ENCODE measurements at places on chromosomes 4 and X.

GRCh38 chr4:137180349-137180748 is 351.9 kb downstream of the PCDH18 start:
- H3K4me1 ChIP-seq, result no peaks in the 10 kb centered on the region
- DNase-seq, result no peak
- H3K36me3 ChIP-seq, result no peaks in the 10 kb centered on the region
- no peak overlapping the region for H3K27ac ChIP-seq

DNA sequence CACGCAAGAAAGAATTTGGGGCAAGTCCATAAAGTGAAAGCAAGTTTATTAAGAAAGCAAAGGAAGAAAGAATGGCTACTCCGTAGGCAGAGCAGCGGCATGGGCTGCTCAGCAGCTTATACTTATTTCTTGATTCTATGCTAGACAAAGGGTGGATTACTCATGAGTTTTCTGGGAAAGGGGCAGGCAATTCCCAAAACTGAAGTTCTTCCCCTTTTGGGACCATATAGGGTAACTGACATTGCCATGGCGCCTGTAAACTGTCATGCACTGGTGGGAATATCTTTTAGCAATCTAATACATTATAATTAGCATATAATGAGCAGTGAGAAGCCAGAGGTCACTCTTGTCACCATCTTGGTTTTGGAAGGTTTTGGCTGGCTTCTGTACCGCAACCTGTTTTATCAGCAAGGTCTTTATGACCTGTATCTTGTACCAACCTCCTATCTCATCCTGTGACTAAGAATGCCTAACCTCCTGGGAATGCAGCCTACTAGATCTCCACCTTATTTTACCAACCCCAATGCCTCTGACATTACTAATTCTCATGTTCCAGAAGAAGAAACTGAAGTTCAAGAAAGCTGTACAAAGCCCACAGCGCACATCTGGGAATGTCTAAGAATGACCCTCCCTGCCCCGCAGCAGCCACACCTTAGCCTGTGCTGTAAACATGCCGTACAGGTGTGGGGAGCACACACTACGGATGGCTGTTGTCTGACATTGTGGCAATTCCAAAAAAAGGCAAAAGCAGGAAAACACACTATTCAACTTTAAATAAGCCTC is 18.6 kb downstream of the RXFP1 start:
- no peak overlapping the region for H3K4me3 ChIP-seq
- no peaks in the 10 kb centered on the region for H3K4me1 ChIP-seq
- no peak for DNase-seq

- no peak for DNase-seq
- H3K36me3 ChIP-seq, result no peaks in the 10 kb centered on the region
- H3K27ac ChIP-seq, result no peak overlapping the region
- peaks cover 71% of the 10 kb centered on the region for H3K27me3 ChIP-seq
- no peaks in the 10 kb centered on the region for H3K4me1 ChIP-seq
- no peak overlapping the region for H3K4me3 ChIP-seq
Observed at GRCh38 chr4:84494531-84494930, 4.6 kb downstream of the NKX6-1 start.

GRCh38 chr4:151094290-151094751 is 5.1 kb upstream of the RPS3A start:
- no peaks in the 10 kb centered on the region for H3K4me1 ChIP-seq
- no peak overlapping the region for H3K27ac ChIP-seq
- no peaks in the 10 kb centered on the region for H3K36me3 ChIP-seq
- H3K4me3 ChIP-seq, result no peak overlapping the region

- no peak overlapping the region for H3K27ac ChIP-seq
- no peak for DNase-seq
- H3K4me1 ChIP-seq, result no peaks in the 10 kb centered on the region
- no peaks in the 10 kb centered on the region for H3K36me3 ChIP-seq
- no peaks in the 10 kb centered on the region for H3K27me3 ChIP-seq
Observed at GRCh38 chr4:150950657-150951288, 64.3 kb downstream of the LRBA start.

- no peak for DNase-seq
- no peaks in the 10 kb centered on the region for H3K27me3 ChIP-seq
- no peak overlapping the region for H3K27ac ChIP-seq
- no peaks in the 10 kb centered on the region for H3K4me1 ChIP-seq
- H3K4me3 ChIP-seq, result no peak overlapping the region
Observed at GRCh38 chrX:129984111-129984958, 1.9 kb downstream of the BCORL1 start.

Data from prostate gland (tissue), 2 donors.